Activated T-helper 9 cell treated with anti-CD3 and anti-CD28 coated beads, Interleukin-2, amount 50 U/mL, for 16 hours (primary cell): ENCODE measurements at places on chromosomes 4 and X.
A peak's percentile ranks its signal among the peaks of the same experiment; 100 is the strongest.

- DNase-seq: no peak
These were observed 488.6 kb downstream of the KCTD8 start for GRCh38 chr4:43959976-43960375.

GRCh38 chr4:186318481-186318880 is 52.5 kb downstream of the F11 start:
- DNase-seq: no peak

DNA sequence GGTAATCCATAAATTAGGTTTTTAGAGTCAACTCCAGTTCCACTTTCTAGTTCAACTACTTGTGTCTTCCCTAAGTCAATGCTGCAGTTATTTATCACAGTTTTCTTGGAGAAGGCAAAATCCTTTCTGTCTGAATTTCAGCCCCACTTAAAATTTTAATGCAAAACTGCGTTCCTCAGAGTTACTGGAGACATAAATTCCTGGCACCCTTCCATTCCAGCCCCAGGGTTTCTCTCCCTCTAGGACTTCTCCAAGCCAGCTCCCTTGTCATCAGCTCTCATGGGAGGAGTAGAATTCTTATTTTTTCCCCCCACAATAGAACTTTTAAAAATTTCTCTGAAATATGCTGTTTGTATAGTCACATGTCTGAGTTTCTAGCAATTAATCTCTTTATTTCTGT is 50.6 kb upstream of the PHOX2B start:
- DNase-seq: no peak

GRCh38 chr4:2842687-2843262 is 869 bp upstream of the ADD1 start:
- no peak for DNase-seq

- peak; percentile 45 for DNase-seq
These were observed 24.5 kb downstream of the TMSB4X start for GRCh38 chrX:12999422-12999821.

- no peak for DNase-seq
These were observed 25.3 kb downstream of the ARHGAP24 start for GRCh38 chr4:85500110-85500867.

DNA sequence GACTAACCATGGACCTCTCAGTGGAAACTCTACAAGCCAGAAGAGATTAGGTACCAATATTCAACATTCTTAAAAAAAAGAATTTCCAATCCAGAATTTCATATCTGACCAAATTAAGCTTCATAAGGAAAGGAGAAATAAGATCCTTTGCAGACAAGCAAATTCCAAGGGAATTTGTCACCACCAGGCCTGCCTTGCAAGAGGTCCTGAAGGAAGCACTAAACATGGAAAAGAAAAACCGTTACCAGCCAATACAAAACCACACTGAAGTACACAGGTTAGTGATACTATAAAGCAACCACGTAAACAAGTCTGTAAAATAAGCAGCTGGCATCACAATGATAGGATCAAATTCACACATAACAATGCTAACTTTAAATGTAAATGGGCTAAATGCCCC is 156.6 kb downstream of the FAM13A start:
- no peak for DNase-seq

DNA sequence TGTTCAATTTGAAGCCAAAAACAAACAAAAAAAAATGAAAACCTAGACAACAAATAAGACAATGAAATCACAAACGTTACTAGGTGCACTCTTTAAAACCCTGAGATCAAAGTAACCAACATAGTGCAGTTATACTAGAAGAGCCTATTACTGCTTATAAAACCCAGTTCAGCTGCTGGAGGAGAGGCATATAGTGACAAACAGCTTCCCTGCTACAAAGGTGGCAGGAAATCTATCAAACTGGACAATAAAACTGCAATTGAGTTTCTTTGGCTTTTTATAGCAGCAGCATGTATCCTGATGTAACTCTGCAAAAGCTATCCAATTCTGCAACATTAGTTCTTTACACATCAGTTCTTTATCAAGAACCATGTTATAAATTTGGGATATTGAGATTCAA is 155.6 kb downstream of the LRBA start:
- DNase-seq: no peak

DNA sequence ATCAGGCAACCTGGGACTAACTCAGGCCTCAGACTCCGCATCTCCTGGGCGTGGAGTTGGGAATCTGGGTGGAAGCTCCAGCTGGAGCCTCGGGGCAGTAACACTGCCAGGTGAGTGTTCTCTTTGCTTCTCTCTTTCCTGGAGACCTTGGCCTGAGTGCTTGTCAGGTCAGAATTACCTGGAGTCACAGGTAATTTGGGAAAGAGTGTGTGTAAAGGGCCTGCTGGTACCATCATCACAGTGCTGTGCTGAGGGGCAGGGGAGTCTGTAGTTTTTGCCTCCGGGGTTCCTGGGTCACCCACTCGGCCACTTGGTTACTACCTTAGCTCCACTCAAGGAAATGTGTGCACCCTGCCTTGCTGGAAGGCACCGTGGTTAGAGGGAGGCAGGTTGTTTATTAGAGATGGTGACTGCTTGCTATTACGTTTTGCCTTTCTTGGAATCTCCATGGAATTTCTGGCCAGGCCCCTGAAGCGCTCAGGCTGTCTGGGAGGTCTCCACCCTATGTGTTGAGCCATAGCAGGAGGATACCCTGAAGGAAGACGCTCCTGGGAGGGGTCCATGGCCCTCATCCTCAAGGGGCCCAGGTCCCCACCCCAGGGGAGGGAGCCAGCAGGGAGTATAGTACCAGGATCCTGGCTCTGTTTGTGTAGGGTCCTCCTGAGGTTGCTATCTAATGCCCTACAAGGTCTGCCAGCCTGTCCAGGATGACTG is 2.9 kb downstream of the GPR78 start:
- no peak for DNase-seq

- peak; percentile 5 for DNase-seq
These were observed 649.6 kb upstream of the DIPK2B start for GRCh38 chrX:45850197-45850774.

- DNase-seq: no peak
These were observed 16.0 kb downstream of the GSPT2 start for GRCh38 chrX:51759055-51759839.

- DNase-seq: no peak
These were observed 2.4 kb upstream of the RAB40AL start for GRCh38 chrX:102934624-102935023.

- no peak for DNase-seq
These were observed 398.7 kb upstream of the PPP1R2C start for GRCh38 chrX:43176686-43177085.

DNA sequence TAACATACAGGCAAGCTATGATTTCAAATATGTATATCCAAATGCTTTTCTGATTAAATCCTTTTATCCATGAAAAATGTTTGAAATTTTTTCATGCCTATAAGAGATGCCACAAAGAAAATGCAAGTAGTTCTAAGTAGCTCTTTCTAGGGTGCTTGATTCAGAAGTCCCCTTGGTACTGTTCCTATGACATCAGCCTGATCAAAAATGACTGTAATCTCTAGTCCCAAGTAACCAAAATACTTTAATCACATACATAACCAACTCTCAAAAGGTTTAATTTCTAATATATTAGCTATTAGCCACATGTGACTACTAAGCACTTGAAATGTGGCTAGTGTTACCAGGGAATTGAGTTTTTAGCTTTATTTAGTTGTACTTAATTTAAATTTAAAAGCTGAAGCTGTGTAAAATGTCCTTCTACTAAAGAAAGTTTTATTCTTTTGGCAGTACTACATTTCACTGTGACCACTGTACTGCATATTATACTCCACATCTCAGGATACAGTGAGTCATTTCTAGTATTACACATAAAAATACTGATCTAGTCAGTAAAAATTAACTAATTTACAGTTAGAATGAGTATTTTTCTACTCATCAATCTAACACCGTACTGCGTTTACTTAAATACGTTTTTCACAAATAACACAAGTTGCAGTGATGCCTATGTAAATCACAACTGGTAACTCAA is 33.9 kb downstream of the FBXW7 start:
- no peak for DNase-seq

GRCh38 chr4:38965866-38966265 is 66.3 kb downstream of the TMEM156 start:
- no peak for DNase-seq

DNA sequence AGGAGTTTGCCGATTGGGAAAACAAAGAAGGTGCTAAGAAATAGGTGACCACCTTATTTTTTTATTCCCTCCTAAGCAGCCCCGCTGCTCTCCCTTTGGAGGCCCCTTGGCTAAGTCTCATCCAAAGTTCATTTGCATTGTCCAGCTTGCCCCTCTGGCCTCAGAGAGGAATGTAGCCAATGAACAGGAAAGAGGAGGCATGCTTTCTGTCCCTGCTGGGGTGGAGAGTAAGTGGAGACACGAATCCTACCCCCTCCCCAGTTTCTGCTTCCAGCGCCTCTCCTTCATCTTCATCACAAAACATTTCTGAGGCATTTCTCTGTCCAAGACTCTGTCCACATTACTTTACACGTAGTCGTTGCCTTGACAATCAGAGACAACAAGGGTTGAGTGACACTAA is 38.7 kb downstream of the NLGN3 start:
- no peak for DNase-seq

GRCh38 chrX:7266288-7266687 is 118.3 kb upstream of the PUDP start:
- DNase-seq: no peak

- DNase-seq: peak; percentile 20
These were observed 778 bp downstream of the CASP3 start for GRCh38 chr4:184648313-184649025.

DNA sequence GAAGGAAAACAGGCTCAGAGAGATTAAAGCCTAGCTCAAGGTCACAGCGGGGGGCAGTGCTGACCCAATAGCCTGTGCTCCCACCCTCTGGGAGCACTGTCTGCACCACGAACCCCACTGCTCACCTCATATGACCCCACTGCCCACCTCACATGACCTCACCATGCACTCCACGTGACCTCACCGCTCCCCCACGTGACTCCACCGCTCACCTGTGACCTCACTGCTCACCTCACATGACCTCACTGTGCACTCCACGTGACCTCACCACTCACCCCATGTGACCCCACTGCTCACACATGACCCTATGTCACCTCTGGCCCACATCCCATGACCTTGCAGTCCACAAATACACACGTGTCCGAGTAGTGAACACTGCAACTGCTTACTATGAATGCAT is 55.4 kb downstream of the ACOX3 start:
- DNase-seq: no peak

- DNase-seq: no peak
These were observed 63.4 kb downstream of the DCUN1D4 start for GRCh38 chr4:51906167-51906958.

DNA sequence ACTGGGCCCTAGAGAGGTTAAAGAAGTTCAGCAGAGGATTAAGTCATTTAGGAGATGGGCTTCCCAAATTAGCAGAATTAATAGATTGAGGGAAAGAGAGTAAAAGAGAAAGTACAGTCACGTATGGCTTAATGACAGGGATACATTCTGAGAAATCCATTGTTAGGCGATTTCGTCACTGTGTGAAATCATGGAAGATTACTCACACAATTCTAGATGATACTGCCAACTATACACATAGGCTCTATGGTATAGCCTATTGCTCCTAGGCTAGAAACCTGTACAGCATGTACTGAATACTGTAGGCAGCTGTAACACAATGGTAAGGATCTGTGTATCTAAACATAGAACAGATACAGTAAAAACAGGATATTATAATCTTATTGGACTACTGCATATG is 180.6 kb downstream of the RNF150 start:
- no peak for DNase-seq

GRCh38 chr4:36919721-36920120 is 324.8 kb upstream of the NWD2 start:
- DNase-seq: no peak

- no peak for DNase-seq
These were observed 8.9 kb upstream of the GSX2 start for GRCh38 chr4:54090804-54091623.

GRCh38 chr4:153616006-153616555 is 68.0 kb upstream of the TLR2 start:
- peak; percentile 29 for DNase-seq

GRCh38 chr4:112343330-112344080 is 46.3 kb downstream of the ALPK1 start:
- no peak for DNase-seq
